NCI-H1105 (cell line): ENCODE measurements at places on chromosomes 12 and 14.

DNA sequence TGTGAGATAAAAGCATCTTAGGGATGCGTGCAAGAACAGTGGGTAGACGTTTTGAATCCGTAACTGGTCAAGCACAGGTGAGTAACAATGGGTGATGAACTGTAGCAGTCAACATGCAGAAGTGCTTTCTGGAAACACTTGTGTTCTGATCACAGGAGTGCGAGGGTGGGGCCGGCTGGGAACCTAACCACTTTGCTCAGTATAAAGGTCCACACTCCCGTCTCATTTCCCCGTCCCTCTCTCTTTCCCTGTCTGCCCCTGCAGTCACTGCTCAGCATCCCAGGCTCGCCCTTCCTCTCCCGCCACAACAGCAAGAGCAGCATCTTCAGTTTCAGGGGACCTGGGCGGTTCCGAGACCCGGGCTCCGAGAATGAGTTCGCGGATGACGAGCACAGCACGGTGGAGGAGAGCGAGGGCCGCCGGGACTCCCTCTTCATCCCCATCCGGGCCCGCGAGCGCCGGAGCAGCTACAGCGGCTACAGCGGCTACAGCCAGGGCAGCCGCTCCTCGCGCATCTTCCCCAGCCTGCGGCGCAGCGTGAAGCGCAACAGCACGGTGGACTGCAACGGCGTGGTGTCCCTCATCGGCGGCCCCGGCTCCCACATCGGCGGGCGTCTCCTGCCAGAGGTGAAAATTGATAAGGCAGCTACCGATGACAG lies 127.1 kb downstream of the FIGNL2 start:
- no peak for DNase-seq

- DNase-seq: no peak
Observed at GRCh38 chr14:97395068-97395467, 597.9 kb downstream of the VRK1 start.

DNA sequence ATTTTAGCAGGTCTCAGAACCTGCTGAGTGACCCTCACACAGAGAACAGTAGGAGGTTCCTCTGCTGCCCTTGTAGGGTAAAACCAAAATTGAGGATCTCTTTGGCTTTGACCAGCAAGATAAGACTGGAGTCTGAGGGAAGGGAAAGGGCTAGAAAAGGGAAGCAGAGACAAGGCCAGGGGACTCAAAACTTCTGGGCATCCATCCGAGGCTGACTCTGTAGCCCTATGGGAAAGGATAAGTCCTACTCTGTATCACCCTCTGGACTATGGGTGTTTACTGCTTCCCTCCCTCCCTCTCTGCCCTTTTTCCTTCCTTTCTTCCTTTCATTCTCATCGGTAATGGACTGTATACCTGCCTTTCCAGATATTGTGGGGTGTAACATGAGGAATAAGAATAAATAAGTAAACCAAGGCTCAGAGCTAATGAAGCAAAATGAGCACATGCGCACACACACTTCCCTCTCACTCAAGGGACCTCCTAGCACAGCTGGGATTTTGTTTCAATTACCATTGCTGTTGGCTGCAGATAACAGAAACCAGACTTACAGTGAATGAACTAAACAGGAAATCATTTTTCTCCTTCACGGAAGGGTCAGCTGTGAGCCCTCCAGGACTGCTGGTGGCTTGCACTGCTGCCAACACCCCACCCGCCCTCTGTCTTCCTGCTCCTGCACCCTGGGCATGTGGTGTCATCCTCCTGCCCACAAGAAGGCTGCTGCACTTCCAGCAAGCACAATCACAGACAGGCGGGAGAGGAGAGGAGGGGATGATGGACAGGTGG lies 404.4 kb upstream of the CCDC196 start:
- no peak for DNase-seq

- no peak for DNase-seq
Observed at GRCh38 chr12:131869871-131870418, 24.5 kb upstream of the ULK1 start.

GRCh38 chr14:53260286-53260685 lies 107.2 kb upstream of the DDHD1 start:
- DNase-seq: no peak

DNA sequence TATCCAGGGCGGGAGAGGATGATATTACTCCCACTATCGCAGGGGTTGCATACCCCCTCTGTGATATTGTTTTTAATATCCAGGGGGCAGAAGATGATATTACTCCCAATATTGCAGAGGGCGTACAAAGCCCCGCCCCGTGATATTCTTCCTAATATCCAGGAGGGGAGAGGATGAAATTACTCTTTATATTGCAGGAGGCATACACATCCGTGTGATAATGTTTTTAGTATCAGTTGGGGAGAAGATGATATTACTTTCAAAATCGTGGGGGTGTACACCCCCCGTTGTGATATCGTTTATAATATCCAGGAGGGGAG lies 52.9 kb upstream of the OXA1L start:
- no peak for DNase-seq

DNA sequence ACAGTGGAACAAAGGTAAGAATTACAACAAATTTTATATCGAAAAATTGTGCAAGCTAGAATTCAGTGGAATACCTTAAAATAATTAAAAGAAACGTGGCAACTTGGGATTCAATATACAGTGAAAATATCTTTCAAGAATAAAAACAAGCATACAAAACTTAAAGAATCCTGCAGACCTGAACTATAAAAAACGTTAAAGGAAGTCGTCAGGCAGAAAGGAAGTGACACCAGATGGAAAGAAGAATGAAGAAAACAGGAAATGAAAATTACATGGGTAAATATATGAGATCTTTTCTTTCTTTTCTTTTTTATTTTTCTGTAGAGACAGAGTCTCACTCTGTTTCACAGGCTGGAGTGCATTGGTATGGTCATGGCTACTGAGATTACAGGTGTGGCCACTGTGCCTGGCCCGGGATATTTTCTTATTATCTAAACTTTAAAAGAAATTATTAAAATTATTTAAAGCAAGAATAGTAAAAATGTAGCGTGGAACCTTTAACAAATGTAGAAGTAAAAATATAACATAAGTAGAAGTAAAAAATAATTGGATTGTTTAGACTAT lies 4.7 kb downstream of the MGP start:
- DNase-seq: no peak

GRCh38 chr14:25551674-25552073 lies 501.7 kb upstream of the STXBP6 start:
- no peak for DNase-seq

- DNase-seq: no peak
Observed at GRCh38 chr12:7483343-7483742, 20.2 kb downstream of the CD163 start.

- DNase-seq: no peak
Observed at GRCh38 chr12:106084014-106084671, 54.6 kb downstream of the NUAK1 start.

GRCh38 chr12:70353780-70354660 lies 12.1 kb upstream of the KCNMB4 start:
- DNase-seq: no peak

GRCh38 chr12:9943240-9943639 lies 11.1 kb upstream of the CLEC2A start:
- DNase-seq: peak; percentile 87

DNA sequence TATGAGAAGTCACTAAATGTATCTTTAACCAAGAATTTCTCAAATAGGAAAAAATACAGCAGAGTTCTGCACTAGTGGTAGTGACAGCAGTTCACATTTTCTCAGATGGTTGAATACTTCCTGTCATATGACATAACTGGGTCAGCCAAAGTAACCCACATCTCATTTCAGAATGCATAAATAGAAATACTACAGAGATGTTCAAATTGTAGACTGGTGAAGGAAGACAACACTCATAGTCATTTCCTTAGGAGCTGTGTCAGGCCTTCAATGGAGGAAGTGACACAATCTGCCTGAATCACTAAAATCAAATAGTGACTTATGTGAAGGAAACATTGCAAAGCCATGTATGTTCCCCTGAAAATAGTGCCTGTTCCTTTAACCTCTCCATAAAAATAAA lies 32.4 kb downstream of the FERMT2 start:
- DNase-seq: no peak

- DNase-seq: no peak
Observed at GRCh38 chr14:45181806-45182205, 46.1 kb downstream of the FANCM start.

DNA sequence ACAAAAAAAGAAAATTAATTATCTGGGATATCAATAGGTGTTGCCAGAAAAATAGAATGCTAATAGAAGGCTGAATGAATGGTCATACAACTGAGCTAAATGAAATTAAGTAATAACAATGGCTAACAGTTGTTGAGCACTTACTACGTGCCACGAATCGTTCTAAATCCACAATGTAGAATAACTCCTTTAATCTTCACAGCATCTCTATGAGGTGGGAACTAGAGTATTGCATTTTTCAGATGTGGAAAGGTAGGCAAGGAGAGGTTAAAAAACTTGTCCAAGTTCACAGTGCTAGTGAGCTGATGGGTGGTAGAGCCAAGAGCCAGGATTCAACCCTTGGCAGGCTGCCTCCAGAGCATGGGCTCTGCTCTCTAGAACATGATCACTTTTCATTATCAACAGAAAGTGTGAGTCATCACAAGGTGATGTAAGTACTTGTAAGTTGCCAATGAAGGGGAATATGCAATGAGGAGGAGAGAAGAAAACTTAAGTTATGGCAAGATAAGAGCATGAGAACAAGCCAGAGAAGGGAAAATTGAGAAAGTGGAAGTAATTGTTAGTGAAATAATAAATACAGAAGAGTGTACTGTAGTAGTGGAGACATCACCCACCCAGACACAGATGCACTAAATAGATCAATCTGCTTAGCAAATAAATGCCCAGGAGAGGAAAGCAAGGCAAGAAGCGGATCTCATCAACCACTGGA lies 122.1 kb downstream of the PRKD1 start:
- DNase-seq: no peak

DNA sequence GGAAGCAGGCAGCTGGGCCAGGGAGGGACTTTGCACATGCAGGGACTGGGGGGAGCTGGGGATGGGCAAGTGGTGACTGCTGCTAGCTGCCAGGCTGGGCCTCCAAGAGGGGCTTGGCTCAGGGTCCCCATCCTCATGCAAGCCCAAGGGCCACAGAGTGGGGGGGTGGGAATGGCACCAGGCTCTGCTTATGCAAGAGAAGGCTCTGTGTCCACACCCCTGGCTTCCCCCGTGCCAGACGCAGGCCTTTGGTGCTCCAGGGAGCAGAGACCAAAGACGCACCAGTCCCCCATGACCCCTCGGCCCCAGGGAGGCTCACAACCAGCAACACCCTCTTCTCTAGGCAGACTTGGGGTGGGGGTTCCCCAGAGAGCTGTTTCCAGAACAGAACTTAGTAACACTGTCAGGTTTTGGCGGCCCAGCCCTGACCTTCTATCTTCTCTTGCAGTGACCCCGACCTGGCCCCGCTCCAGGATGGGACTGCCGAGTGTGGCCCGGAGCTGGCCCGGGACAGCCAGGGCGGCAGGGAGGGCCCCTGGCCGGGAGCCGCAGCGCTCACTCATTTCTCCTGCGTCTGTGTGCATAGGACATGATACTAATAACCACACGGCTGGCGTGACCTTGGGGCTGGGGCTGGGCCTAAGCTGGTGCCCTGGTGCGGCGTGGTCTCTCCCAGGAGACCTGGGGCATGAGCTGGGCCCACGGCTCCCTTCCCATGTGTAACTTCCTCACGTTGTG lies 14.3 kb downstream of the XRCC3 start:
- no peak for DNase-seq

DNA sequence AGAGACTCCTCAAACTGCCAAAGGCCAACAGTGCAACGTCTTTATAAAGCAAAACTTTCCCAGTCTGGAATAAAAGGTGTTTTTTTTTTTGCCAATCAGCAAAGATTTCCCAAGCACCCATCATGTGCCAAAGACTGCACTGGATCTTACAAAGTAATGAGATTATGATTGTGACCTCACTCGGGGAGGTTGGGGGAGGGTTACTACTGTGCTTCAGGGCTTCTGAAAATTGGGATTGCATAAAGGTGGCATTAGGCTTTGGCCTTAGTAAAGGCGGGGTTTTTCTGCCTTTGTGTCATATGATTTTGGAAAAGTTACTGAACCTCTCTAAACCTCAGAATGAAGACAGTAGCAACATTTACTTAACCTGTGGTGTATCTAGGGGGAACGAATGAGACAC lies 233.8 kb downstream of the DACT1 start:
- no peak for DNase-seq

- no peak for DNase-seq
Observed at GRCh38 chr12:57775563-57776246, 3.3 kb downstream of the EEF1AKMT3 start.

GRCh38 chr14:83697099-83697498 lies 1832.8 kb upstream of the FLRT2 start:
- no peak for DNase-seq

DNA sequence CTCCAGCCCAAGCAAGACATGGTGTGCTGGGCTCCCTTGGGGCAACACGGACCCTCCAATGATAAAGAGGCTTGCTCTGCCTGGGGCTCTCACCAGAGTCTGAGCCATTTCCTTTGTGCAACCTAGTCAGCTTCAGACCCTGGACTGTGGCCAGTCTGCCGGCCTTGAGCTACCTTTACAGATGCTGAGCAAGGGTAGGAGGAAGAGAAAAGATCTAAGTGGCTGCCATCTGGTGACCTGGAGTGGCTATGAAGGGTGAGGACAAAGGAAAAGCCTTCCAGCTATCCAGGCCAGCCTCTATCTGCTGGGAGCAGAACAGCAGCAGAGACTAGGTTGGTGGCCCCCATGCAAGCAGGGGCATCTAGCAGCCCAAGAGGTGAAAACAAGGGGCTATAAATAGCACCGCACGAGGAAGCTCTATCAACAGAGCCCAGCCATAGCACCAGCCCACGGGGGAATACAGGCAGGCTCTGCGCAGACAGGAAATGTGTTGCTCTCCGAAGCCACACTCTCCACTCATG lies 230.1 kb downstream of the FOXN3 start:
- DNase-seq: no peak

DNA sequence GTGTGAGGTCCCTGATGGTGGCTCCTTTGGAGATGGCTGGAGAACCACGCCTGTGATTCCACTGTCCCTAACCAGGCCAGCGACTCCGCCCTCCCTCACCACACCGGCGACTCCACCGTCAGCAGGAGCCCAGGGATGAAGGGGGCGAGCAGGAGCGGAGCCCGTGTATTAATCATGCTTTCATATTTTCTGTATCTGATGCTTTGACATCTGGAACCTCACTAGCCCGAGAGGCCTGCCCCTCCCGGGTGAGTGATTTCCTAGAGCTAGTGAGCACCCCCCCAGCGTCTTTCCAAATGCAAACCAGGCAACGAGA lies 69.9 kb downstream of the NOC4L start:
- no peak for DNase-seq

- peak; percentile 7 for DNase-seq
Observed at GRCh38 chr12:57069523-57069922, 9.1 kb downstream of the NEMP1 start.

DNA sequence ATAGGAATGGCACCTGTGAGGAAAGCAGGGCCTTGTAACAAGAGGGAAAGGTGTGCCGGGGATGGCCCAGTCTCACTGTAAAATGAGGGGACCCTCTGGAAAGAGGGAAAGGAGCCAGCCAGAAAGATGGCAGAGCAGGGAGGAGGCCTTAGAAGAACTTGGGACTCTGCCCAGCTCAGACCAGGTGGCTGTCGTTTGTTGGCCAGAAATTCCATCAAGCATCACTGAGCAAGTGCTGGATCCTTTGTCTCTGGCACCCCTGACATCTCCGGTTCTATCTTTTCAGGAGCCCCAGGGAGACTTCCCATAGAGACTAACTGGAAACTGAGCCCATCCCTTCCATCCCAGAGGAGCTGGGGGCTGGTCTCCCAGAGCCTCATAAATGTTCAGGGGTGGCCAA lies 43.3 kb downstream of the DEGS2 start:
- no peak for DNase-seq

GRCh38 chr14:71103662-71104484 lies 196.6 kb downstream of the PCNX1 start:
- DNase-seq: peak; percentile 46
